ENCODE measurements at places on chromosomes 3 and 15. TPM values are rescaled to one million over a fixed set of nuclear protein-coding genes. Genes with fewer than 3 reads are reported as not detected.

- DNase-seq = no peak
These were observed 161.3 kb upstream of the ATP11B start for GRCh38 chr3:182632077-182632393.

GRCh38 chr3:132626955-132627354 is 29.9 kb downstream of the ACKR4 start:
- DNase-seq = peak; percentile 7

GRCh38 chr3:124116906-124117305 is 125.0 kb upstream of the ROPN1 start:
- no peak for DNase-seq

DNA sequence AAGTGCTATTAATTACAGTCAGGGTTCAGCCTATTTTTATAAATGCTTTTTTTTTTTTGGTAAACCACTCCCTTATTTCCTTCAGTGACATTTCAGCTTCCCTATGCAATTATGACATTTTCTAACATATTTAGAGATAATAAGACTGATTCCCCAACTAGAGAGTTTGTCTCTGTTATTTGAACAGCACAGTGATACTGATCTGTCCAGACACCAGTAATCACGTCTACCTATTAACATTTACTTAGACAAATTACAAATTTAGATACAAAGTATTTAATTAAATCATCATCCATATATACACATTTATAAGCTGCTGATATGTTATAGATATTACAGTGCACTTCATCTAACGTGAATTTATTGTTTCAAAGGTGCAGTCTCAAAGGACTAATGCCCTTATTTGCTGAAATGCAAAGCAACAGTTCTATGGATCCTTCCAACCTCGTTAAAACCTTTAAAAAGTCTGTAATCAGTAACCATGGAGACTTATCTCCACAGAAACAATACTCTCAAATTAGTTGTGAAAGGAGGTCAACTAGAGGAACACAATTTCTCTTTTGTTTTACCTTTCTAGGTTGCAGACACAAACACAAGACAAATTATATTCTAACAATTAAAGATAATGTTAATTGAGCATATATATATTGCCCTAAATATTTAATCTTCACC is 1531.1 kb downstream of the SI start:
- DNase-seq = no peak

DNA sequence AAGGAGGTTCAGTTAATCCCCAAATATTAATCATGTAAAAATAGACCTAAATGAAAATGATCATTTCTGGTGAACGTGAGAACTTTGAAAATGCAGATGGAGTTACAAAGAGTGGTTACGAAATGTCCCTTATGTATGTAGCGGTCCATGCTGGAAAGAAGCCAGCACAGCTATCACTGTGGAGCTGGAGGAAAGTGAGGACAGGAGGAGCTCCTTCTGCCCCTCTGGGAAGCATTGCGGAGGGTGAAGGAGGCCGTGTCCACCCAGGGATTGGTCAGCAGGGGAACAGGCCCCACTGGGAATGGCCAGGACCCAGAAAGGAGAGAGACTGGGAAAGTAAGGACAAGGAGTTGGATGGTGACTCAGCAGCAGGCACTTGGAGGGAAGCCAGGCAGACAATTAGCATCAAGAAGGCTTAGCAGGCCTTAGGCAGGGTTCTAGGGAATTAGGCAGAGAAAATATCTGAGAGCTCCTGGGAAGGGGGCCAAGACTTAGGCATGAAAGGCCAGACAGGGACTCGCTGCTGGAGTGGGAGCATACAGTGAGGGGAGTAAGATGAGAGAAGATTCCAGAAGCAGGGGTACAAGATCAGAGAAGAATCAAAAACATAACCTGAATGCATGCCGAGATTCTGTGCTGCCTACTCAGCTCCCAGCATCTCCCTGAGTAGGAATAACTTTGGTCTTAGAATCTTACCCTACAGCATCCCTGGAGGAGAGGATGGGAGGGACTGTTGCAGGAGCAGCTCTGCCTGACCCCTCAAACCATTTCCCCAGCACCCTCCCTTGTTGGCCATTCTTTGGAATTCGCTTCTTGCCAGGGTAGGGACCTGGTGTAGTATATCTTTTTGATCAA is 171.0 kb upstream of the UMPS start:
- no peak for DNase-seq

GRCh38 chr3:127038466-127038865 is 55.6 kb downstream of the PLXNA1 start:
- DNase-seq = peak; percentile 55

DNA sequence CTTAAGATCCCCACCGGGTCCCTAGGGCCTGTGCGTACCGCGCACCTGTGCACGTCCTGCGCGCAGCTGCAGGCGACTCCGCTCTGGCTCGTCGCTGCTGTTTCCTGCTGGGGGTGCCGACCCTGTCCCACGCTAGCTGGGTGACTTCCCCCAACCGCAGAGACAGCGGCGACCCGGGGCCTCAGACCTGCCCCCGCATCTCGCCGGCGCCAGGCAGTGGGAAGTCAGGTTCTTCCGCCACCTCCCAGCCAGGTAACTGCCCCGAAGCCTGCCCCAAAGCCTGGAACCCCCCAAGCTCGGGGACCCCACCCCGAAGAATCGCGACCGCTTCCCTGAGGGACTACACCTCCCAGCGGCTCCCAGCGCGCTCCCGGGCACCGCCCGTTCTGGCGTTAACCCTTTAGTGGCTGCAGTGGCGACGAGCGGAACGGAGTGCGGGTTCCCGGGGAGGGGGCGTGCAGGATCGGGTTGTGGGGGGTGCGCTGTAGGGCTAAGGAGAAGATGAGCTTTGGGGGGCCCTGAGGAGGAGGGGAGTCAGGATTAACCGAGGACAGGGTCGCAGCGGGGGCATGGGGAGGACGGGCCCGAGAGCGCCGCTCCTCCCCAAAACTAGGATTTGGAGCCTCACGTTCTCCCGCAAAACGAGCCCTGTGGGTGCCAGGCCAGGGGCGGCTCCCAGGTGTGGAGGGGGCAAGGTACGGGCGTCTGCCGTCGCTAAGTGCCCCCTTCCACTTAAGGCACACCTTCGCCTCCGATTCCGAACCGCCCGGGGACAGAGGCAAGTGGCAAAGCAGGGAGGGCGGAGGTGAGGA is 589 bp downstream of the NEIL1 start:
- peak; percentile 92 for DNase-seq

- DNase-seq = no peak
These were observed 1433.9 kb upstream of the CADM2 start for GRCh38 chr3:83524901-83525300.

DNA sequence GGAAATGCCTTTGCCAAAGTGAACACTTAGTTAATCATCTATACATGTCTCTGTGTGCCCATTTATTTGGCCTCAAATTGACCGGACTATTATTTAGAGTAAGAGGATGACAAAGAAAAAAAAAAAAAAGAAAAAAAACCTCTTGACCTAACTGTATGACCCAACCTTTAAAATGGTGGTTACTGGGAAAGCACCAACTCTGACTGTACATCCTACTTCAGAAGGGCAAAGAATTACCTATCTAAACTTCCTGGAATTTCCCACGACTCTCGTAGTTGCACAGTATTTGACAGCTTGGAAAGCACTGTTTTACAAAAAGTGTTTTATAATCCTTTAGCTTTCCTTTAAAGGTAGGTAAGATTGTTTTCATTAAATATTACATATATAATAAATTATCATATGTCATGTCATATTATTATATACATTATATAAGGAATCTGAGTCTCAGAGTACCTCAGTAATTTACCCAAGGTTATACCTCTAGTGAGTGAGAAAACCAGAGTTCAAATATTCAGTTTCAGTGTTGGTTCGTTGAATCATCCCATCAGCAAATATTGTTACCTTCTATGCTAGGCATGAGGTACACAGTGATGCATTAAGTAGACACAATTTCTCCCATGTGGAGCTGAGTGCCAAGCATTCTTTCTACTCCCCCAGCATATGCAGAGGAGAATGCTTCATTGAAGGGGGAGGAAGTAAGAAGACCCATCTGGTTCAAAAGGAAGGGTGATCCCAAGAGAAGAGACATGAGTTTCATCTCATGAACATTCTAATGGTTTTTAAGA is 5.0 kb downstream of the BCL2A1 start:
- no peak for DNase-seq

DNA sequence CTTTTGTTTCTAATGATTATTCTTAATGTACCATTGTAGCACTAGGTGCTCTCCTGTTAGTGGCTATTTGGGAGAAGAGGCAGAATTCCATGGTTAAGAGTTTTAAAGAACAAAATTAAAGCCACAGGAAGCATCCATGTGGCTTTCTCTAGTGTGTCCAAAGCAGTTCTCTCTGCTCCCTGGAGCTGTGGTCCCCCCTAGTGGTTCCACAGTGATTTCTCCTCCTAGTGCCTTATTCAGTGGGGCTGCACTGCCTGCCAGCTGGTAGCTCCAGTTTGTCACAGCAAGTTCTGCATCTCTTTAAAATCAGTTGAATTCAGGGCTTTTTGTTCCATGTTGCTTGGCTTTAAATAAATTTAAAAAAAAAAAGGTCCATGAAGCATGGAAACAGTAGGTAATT is 39.6 kb upstream of the FAM98B start:
- DNase-seq = peak; percentile 28

DNA sequence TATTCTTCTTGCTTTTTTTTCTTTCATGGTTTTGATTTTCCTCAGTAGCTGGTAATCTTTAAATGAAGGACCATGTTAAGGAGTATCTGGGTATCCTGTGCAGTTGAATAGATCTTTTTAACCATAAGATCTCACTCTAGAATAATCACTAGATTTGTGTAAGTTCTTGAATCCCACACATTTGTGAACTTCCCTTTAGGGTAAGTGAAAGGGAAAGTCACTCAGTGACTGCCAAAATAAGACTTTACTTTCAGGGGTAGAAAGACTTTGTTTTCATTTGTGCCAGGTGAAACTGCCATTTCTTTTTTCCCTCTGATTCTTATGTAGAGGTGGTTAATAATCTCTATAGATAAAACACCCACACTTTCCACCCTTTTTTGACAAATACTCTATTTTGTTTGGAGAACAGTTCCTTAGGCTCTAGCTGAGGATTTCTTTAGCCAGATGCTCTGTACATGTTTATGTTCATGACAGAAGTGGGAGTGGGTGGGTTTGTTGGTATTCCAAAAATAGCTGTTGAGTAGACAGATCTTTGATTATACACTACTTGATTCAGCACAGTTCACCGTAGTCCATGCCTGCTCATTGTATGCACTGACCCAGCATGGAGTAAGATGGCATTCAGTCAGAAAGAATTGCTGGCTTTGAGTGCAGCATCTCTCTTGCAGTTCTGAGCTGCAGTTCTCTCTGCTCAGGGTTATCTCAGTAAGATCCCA is 28.5 kb downstream of the LRRC49 start:
- DNase-seq = no peak

DNA sequence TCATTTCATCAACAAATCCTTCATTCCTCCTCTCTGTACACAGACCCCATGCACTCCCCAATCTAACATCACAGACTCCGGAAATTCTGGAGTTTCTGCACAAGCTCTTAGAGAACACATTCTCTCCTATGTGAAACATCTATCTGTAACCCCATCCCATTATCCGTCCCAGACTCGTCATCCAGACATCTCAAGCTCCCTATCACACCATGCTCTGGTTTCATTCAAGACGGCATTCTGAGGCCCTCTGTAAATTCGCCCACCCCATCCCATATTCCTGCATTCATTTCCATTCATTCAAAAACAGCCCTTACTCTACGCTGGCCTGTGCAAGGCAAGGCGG is 575 bp downstream of the LEO1 start:
- no peak for DNase-seq

SH3GL3 gene
- 1.8 TPM for total RNA-seq

THBS1 gene
- total RNA-seq = 442 TPM
